ENCODE measurements at places on chromosomes 6 and 20. TPM values are rescaled to one million over a fixed set of nuclear protein-coding genes. Genes with fewer than 3 reads are reported as not detected.
A peak's percentile ranks its signal among the peaks of the same experiment; 100 is the strongest.

DNA sequence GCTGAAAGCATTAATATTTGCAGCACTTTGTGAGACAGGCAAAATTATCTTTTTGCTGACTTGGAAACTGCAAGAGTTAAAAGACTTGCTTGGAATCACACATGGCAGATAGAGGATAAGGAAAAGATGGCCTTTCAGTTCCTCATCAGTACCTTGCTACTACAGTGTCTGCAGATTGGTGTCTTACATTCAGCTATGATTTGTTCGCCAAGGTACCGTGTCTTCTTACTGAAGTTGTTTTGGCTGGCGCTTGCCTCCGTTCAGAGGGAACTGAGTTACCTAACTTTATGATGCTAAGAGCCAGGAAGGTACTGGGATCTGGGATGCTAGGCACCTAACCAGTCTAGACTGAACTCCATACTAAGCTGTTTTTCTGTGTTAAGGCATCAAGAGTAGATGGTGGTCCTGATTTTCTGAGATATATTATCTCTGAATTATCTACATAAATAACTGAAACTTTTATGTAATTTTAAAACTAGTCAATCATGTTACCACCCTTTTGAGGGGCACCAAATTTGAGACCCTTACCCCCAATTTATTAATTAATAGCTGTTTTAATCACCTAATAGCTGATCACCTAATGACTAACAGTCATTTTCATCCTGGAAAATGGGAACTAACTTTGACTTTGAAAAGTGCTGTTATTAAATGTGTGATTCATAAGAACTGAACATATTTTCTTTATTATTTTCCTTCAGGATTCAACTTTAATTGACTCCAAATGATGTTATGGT is 2.5 kb downstream of the WTAP start:
- H3K4me1 ChIP-seq: peaks cover 49% of the 10 kb centered on the region
- no peaks in the 10 kb centered on the region for H3K27me3 ChIP-seq
- H3K27ac ChIP-seq: peak overlapping the region; percentile 49

DNA sequence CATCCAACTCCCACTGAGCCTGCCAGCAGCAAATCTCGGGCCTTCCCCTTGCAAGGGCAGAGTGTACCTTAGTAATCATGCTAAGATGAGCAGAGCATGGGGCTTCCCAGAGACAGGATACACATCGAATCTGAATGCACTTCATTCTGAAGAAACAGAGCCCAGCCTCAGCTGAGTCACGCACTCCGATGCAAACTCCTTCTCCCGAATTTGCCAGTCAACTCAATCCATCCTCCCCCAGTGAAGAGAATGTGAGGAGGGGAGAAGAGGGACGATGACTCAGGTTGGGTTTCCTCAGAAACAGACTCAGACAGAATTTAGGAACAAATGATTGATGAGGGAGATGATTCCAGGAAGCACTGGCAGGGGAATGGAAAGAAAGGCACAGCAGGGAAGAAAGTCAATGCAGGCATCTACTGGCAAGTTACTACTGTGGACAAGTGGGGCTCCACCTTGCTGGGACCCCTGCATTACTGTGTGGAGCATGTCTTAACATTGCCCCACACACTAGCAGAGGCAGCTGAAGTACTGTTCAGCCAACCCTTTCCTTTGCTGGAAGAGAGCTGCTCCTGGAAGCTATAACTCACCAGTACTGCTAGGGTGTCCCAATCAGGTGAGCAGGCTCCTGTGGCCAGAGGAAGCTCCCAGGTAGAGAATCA is 251.6 kb downstream of the ADGB start:
- H3K4me1 ChIP-seq: no peaks in the 10 kb centered on the region
- H3K36me3 ChIP-seq: no peaks in the 10 kb centered on the region
- no peak overlapping the region for H3K4me3 ChIP-seq

DNA sequence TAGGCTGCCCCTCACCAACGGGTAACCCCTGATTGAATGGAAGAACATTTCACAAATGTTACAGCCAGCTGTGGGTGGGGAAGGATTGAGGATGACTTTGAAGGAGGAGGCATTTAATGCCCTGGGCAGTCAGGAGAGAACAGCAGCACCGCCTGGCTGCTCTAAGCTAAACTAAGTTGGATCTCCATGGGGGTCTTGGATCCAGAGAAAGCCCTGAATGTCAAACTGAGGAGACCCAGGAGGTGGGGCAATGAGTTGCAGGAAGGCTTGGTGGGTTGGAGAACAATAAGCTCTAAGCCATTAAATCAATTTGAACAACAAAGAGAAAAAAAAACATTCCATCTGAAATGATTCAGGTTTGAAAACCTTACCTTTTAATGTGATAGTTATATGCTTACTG is 35.4 kb downstream of the TMX4 start:
- no peak overlapping the region for H3K4me3 ChIP-seq
- H3K36me3 ChIP-seq: peaks cover 9% of the 10 kb centered on the region
- H3K27me3 ChIP-seq: no peaks in the 10 kb centered on the region

DNA sequence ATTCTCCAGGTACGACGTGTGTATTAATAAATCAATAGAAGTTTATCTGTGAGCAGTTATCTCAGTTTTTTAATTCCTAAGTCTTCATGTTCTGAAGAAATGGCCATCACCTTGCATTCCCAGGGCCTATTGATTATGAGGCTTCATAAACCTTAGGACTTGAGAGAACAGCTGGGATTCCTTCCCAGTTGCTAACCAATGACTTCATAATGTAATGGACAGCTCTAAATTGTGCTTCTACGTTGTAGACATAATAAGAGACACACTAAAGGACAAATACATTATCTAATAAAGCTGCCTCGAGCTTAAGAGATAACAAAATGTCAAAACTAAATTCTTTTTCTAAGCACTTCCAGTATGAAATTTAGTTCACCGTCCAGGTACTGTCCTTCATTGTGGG is 30.6 kb downstream of the TSHZ2 start:
- no peaks in the 10 kb centered on the region for H3K36me3 ChIP-seq
- no peak overlapping the region for H3K4me3 ChIP-seq
- H3K27ac ChIP-seq: peak overlapping the region; percentile 3
- DNase-seq: no peak
- no peaks in the 10 kb centered on the region for H3K27me3 ChIP-seq

Gene AURKA
- total RNA-seq: 3.9 TPM

All from B cell (primary cell).